Activated CD8-positive, alpha-beta memory T cell treated with anti-CD3 and anti-CD28 coated beads, Interleukin-2, amount 50 U/mL, for 4 hours (primary cell): ENCODE measurements at places on chromosomes 5 and 9.

GRCh38 chr5:66515209-66515608 is 81.0 kb upstream of the MAST4 start:
- DNase-seq = no peak

GRCh38 chr9:111131211-111131610 is 92.9 kb upstream of the LPAR1 start:
- no peak for DNase-seq

- DNase-seq = no peak
These were observed 206.9 kb downstream of the COX7C start for GRCh38 chr5:86824637-86825036.

DNA sequence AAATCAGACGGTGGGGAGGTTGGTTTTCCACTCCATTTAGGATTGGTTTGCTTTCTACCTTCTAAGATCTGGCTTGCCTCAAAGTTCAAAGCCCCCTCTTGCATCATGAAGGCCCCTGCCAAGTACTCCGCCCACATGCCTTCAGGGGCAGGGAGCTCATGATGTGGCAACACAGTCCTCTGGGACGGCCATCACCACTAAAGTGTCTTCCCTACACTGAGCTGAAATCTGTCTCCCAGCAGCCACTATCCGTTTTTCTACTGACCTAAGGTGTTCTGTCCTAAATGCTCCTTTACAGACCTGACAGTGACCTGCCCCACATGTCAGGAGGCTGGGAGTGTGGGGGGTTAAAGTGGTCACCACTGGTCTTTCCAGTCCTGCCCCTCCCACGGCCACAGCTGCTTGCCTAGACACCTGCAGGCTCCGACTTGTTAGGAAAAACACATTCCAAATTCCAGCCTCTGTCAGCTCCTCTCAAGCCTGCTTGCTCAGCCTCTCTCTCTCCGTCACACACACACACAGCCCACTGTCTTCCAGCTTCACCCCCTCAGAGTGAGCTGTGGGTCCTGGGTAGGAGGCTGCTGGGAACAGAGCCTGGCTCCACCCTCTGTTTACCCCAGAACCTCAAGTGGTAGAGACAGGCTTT is 44.9 kb downstream of the SHB start:
- no peak for DNase-seq

GRCh38 chr5:147332658-147333057 is 97.8 kb downstream of the STK32A start:
- no peak for DNase-seq

GRCh38 chr9:121997791-121998190 is 95.3 kb downstream of the TTLL11 start:
- no peak for DNase-seq

GRCh38 chr9:124467410-124468060 is 17.3 kb downstream of the ADGRD2 start:
- DNase-seq = no peak

GRCh38 chr5:177475563-177476427 is 2.4 kb upstream of the DBN1 start:
- DNase-seq = no peak

DNA sequence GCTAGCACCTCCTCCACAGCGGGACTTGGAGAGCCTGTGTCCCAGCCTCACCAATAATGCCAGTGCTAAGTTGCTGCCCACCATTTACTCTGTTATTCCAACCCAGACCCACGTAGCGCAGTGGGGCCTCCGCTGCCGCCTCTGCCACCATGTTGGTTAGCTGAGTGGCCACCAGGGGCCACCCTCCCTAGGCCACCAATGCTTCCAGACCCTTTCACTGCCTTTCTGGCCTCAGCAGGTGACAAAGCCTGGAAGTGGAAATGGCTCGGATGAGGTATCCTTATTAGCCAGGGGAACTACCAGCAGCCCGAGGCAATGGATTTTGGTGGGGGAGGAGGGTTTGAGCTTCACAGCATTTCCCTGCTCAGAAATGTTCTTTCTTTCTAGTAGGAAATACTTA is 110.1 kb downstream of the OSTF1 start:
- DNase-seq = no peak
